GM23338 (cell line): ENCODE measurements at places on chromosomes 11 and 22.

- no peak for DNase-seq
These were observed 70.2 kb upstream of the PPARA start for GRCh38 chr22:46079861-46080821.

GRCh38 chr11:133787379-133788141, 57.8 kb downstream of the SPATA19 start:
- peak; percentile 86 for DNase-seq

- DNase-seq, result no peak
These were observed 7.4 kb downstream of the KRTAP5-10 start for GRCh38 chr11:71572811-71573210.

DNA sequence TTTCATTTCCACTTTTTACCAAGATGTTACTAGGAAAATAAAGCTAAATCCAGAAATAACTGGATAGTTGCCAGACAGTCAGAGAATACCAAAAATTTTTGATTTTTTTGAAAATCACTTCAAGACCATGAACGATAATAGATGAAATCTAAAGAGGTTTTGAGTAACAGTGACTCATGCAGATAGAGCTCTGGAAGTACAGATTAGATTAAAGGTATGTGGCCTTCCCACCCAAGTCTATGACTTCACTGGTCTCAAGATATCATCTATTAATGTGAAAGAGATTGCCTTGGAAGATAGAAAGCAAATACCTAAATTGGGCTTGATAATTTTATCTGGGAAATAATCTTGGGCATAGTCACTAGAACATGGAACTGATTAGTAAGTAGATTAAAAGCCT, 415.9 kb downstream of the METTL15 start:
- no peak for DNase-seq

GRCh38 chr11:122900587-122901202, 18.1 kb downstream of the JHY start:
- DNase-seq, result no peak

DNA sequence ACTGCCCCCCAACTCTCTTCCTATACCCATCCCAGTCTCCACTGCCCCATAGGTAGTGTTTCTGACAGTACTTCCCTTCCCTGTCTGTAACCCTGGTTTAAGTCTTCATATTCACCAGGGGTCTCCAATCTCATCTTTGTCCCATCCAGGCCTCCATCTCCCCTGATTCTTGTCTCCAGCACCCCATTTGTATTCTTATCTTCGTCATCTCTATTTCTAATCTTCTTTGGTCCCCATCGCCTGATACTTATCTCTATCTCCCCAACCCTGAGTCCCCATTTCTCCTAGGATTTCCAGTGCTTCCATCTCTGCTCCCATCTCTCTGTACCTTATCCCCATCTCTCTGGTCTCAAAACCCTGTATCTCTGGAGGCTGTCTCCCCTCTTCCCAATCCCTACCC, 1.8 kb downstream of the PHOX2A start:
- DNase-seq, result no peak
